Hippocampal formation (tissue), 2 donors: ENCODE measurements at places on chromosomes 6 and 20.
A peak's percentile ranks its signal among the peaks of the same experiment; 100 is the strongest.

DNA sequence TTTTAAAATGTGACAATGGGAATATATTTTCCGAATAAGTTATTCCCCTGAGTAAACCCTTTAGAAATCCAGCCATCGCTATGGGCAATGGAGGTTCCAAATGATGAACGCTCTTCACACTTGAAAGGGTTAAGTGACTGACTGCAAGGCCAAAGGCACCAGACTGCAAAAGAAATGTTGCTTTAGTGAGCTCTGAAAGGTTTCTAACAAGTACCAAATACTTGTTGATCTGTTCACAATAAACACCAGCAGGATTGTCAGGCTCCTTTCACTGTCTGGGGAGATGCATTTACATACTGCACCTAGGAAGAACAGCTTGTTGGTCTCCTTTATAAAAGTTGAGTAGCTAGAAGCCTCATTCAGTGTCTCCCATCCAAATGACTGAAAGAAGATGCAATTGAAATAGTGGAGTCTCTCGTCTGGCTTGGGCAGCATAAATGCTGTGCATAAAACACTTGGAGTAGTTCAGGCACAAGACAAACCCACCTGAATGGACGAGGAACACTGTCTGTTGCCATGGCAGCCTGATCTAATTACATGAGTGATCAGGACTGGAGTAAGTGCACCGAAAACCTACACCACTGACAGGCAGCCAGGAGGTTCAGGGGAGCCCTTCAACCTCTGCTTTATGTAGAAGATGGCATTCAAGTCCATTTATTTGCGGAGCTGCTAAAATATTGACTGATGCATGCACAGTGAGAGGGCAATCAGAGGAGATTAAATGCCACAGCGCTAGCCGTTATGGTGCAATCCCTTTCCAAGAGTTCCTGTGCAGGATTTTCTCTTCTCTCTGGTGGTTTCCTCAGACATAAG is 2.9 kb downstream of the ATXN1 start:
- peak; percentile 26 for DNase-seq

DNA sequence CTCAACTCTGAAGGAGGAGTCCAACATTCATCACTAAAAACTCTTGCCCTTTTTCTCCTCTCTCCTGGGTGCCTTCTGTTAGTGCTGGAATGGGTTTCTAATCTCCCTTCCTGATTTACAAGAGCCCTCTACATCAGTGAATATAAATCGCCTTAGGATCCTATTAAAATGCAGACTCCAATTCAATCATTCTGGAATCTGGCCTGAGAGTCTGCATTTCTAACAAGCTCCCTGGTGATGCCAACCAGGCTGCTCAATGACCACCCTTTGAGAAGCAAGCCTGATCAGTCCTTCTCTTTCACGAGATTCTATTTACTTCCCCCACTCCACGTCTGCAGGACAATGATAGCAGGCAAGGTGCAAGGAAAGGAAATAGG is 72.8 kb upstream of the E2F3 start:
- no peak for DNase-seq

- no peak for DNase-seq
Measured at GRCh38 chr6:79718509-79719247, 87.5 kb downstream of the SH3BGRL2 start.

DNA sequence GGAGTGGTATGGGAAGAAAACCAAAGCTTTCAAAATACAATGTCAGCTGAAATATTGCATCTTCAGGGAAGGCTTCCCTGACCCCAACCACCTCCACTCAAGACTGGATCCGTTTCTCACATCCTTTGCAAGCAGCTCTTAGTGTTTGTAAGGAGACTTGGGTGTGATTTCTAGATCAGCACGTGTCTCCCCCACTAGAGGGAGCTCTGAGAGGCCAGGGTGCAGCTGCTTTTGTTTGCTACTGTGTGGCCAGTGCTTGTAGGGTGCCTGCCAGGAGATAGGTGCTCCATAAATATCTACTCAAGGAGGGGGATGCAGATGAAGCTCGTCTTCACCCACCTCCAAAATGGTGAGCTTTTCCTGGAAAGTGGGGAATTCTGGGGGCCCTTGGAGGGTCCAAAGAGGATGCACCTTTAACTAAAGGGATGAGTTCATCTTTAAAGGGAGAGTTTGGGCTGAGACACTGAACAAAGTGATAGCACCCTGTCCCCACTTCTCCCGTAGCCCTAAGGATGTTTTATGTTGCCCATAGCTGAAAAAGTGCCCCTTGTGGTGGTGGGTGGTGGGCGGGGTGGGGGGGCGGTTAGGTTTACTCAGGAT is 52.6 kb upstream of the MAFB start:
- peak; percentile 3 for DNase-seq

- no peak for DNase-seq
Measured at GRCh38 chr6:149223120-149223903, 94.2 kb upstream of the TAB2 start.

DNA sequence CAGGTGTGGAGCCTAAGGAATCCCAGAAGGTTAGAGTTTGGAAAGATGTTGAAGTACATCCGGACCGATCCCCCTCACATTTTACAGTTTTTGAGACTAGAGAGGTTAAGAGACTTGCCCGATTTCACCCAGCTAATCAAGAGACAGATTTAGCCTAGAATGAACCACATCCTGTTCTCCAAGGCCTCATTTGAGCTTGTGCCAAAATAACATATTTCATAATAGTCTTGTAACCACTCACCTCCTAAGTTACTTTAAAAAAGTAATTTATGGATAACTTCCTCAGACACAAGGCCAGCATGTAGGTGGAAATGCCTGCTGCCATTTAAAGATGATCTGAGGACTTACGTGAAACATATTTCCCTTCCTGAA is 39.8 kb upstream of the ARHGAP18 start:
- no peak for DNase-seq

DNA sequence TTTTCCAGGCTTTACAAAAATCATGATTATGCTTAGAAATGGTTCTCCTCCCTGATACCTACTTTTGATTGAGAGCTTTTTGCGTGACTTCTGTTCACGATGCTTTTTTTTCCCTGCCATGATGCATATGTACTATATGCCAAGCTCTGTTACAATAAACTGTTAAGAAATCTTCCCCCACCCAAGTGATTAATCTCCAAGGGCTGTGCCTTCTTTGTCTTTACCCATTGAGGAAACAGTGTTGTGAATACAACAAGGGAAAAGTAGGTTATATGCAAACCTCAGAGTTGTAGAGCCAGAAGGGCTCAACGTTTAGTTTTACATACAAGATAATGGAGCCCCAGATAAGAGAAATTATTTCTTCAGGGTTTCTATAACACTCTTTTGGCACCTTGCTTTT is 34.1 kb upstream of the MYLK2 start:
- no peak for DNase-seq

DNA sequence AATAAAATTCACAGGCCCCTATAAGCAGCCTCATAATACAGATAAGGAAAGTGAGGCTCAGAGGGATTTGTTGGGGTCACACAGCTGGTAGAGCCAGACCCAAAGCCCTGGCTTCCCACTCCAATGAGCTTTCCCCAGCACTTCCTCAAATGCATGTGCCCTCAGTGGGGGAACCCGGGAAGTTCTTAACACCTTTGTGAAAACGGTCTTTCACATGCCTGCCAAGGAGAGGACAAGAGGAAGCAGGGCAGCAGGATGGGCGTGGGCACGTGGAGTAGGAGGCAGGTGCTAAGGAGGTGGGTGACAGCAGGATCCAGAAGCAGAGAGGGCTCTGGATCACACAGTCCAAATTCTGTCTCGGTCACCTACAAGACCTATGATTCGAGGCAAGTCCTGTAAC is 598 bp downstream of the PI16 start:
- DNase-seq, result no peak

DNA sequence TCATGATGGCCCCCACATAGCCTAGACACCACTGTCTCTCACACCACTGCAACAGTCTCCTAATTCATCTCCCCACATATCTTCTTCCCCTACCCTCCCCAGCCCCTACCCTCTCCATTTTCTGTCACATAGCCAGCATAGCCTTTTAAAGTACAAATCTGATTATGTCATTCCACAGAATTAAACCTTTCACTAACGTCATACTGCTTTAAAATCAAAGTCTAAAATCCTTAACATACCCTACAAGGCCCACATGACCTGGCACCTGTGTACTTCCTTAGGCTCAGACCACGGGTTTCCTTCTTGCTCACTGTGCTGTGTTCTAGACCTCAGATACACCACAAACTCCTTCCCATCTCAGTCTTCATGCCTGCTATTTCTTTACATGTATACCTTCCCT is 5.9 kb downstream of the OSTM1 start:
- no peak for DNase-seq

DNA sequence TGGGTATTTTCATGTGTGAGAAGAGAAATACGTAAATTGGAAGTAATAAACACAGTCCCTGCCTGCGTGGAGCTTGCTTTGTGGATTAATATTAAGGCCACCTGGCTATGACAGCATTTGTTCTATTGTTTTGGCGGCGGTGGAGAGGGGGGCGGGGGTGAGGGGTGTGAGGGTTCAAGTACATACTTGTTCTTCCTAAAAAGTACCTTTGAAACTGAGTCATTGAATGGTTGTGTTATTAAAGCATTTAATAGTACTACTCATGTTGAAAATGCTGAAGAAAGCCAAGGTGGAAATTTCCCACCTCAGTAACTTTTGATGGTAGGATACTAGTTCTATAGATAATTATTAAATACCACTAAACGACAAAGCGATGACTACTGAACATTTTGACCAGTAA is 95.0 kb downstream of the FOXC1 start:
- DNase-seq, result no peak

DNA sequence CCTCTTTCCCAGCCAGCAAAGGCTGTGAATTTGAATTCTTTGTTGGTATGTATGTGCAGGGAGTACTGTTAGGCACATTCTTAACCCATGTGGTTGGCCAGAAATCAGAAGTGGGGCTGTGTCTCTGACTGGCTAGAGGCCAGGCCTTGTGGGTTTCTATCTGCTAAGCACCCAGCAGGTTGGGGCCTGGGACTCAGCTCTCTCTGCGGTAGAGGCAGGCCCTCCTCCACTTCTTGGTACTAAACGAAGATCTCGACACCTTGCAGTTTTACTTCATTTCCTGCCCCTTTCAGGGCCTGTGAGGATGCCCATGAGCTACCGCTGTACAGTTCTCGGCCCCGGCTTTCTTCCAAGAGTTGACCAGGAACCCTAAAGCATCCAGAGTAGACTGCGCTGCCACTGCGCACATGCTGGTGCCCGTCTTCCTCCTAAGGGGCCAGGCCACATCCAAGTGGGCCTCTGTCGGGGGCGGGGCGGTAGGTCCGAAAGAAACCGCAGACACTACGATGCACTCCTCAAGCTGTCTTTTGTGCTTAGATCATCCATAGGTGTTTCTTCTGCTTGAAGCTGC is 51.1 kb downstream of the TCP11 start:
- DNase-seq, result no peak

DNA sequence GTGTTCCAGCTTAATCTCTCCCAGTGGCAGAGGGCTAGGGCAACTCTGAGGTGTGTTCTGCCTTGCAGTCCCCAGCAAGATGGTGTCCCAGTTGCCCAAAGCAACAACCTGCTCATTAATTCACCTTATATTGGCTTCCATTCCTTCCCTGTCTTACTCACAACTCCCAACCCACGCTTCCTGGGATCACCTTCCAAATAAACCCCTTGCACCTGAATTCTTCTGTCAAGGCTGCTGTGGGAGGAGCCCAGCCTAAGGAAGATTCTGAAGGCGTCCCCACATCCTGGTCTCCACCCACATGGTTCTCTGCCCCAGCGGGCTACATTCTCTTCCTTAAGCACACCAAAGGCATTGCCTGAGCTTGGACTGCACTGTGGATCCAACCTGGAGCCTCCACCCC is 116.6 kb upstream of the MAFB start:
- DNase-seq, result no peak

DNA sequence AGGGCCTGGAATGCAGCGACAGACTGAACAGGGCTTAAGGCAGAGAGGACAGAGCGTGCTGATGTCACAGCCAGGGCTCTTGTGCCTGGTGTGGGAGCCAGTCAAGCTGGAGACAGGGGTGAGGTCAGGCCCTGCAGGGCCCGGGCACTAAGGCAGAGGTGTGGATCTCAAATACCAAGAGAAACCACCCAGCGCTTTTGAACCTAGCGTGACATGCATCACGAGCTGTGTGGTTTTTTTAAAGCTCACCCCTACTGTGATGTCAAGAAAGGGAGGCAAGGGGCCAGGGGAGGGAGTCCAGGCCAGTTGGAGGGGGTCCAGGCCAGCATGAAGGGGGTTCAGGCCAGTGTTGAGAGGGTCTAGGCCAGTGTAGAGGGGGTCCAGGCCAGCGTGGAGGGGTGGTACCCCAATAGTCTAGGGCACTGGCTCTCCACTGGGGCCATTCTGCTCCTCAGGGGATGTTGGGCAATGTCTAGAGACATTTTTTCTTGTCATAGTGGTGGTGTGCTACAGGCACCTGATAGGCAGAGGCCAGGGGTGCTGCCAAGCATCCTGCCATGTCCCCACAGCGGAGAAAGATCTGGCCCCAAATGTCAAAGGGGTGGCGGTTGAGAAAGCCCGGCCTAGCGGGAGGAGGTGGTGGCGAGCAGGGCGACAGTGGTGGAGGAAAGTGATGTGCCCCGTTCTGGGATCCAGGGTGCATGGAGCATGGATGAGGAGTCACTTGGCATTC is 42.6 kb downstream of the RBM38 start:
- DNase-seq, result no peak

GRCh38 chr6:112839525-112839961 is 492.4 kb downstream of the RFPL4B start:
- DNase-seq, result no peak

DNA sequence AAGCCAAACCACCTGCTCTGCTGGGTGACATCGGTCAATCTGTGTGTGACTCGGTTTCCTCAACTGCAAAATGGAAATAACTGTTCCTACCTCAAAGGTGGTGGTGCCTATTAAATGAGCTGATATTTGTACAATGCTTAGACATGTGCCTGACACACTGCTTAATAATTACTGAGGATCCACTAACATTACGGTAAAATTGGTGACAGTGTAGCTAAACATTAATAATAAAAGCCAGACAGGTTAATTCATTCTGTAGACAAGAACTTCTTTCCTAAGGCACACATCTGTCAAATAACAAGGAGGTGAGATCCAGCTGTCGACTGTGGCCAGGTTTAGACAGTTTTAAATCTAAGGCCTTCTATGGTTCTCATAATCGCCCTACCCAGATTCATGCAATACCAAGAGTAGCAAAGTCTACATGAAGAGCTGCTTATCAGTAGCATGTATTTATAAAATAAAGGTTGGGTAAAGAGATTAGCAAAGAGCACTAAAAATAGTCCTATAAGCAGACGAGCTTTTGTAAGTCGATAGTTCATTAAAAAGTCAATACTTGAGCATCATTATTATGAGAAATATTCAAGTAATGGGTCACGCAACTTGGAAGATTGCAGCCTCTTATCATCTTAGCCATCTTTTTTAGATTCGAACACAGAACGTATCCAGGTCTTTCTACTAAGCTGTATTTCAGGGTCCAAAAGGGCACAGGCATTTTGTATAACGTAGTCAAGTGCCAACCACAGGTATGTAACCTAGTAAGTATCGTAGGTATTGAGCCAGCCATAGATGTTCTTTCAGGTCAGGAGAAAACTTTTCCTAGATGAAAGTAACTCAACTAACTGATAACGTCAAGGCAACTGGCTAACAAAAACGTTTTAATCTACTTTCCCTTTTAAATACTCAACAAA is 3.2 kb downstream of the CNKSR3 start:
- no peak for DNase-seq

DNA sequence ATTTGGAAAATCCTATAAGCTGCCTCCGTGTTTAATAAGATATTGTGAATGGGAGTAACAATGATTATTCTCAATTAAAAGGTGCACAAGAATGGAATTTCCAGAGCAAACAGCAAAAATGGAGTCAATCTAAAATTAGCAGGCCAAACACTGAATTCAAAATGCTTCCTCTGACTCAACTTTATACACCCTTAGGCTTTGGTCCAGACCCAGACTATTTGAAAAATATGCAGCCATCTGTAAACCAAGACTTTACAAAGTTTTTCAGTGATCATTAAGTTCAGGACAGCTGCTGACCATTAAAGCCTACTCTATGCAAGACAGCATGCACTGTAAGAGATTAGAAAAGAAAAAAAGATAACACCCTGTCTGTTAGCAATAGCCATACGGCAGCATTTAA is 39.4 kb upstream of the CCN6 start:
- no peak for DNase-seq
